Activated CD8-positive, alpha-beta memory T cell treated with anti-CD3 and anti-CD28 coated beads for 1 hour (primary cell): ENCODE measurements at places on chromosomes 16 and 17.

- no peak for DNase-seq
Observed at GRCh38 chr16:58866935-58867334, 132.8 kb upstream of the GOT2 start.

DNA sequence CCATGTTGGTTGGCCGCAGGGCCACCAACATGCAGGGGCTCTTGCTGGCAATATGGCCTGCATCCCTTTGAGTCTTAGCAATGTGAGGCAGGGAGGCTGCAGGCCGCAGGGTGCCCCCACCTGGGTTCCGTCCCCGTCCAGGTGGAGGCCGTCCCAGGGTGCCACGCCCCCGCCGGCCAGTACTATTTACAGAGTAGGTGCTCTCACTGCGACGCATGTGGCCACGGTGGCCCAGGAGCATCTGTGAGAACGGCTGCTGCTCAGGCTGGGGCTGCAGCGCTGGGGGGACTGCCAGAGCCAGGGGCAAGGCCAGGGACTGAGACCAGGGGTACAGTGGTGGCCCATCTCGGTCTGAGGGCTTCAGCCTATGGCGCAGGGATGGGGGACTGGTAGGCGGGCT is 3.6 kb downstream of the MATCAP1 start:
- no peak for DNase-seq

GRCh38 chr16:67154578-67155294 is 3.9 kb upstream of the B3GNT9 start:
- no peak for DNase-seq

GRCh38 chr17:4539025-4539424 is 16.2 kb downstream of the MYBBP1A start:
- no peak for DNase-seq

DNA sequence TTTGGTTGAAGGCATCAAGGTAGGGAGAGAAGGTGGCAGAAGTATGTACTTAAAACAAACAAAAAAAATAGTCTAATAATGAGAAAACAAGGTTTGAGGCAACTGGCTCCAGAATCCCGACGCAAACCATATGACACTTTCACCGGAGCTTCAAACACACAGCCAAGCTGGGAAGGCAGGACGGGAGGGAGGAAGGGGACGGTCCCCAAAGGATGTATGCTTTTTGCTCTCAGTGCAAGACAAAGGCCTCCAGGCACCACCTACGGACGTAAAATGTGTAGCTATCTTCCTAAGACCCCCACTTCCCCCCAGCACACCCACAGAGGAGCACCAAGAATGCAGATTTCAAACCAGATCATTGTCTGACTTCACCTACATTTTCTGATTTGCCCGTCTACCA is 102.3 kb downstream of the ZFHX3 start:
- DNase-seq, result no peak

- DNase-seq, result peak; percentile 56
Observed at GRCh38 chr17:41962768-41963434, 3.7 kb upstream of the CNP start.
